Pulmonary artery endothelial cell (primary cell): ENCODE measurements at places on chromosomes 3 and 15.
A peak's percentile ranks its signal among the peaks of the same experiment; 100 is the strongest.

DNA sequence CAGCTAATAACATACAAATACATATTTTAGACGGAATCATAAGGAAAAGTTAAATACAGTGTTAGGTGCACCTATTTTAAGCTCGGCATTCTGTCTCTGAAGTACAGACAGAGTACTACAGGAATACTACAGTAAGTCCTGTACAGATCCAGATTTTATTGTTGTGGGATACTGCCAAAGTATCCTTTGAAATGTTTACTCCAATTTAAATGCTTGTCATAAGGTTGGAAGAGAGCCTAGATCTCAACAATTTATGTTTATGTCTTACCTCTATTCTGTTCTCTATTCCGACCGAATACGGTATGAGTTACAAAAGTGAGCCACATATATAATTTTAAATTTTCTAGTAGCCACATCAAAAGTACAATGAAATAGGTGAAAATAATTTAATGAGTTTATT is 25.3 kb downstream of the PLD1 start:
- no peak for DNase-seq

DNA sequence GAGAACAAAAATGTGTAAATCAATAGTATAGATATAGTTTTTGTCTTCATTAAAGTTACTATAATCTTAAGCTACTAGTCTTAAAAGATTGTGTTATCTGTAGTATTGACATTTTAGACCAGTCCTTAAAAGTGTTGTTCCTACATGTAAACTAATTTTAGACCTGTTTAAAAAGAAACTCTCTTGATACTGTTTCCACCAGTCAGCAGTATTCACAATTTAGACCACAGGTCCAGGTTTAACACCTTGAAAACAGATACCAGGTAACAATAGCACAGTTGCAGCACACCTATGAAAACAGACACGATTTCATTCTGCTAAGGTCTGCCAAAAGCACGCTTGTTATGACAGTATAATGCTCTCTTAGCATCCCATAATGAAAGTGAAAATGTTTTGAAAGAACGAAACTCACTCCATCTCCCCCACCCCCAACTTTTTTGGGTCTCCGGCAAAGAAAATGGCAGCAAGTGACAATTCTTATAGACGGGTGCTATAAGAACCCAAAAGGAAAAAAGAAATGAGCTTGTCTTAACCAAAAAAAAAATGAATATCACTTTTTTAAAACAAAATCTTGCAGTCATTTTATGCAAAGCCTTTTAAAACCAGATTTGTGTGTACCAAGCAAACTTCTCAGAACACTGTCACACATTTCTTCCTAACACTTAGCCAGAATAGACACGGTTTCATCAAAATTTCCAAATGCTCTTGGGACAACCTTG is 1.6 kb downstream of the EIF4E3 start:
- no peak for DNase-seq

- no peak for DNase-seq
Measured at GRCh38 chr15:89399238-89400115, 64.9 kb upstream of the POLG start.

DNA sequence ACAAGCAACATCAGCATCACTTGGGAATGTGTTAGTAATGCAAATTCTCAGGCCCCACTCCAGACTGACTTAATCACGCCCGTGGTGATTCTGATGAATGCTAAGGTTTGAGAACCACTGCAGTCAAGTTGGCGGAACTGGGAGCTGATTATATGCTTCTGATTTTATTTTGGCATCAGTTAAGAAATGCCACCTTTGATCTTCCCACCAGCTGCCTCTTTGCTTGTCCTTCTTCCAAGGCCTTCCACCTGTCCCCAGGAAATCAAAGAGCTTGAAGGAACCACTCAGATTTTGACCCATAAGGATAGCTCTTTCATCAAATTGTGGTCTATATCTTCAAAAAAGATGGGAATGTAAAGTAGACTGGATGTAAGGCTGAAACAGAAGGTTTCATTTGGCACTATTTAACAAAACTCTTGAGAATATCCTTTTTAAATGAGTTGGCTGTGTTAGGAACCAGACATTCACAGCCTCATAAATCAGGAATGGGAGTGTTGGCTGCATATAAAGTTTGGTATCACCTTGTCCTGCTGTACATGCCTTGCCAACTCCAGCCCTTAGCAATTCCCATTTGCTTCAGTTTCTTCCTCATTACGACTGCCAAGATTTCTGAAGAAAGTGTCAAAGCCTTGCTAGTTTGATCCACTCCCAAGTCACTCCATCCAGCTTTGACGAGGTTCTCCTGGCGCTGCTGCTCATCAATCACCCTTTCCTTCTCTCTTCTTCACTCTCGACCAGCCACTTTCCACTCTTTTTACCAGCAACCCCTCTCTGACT is 125.8 kb upstream of the NPHP3 start:
- DNase-seq = no peak

DNA sequence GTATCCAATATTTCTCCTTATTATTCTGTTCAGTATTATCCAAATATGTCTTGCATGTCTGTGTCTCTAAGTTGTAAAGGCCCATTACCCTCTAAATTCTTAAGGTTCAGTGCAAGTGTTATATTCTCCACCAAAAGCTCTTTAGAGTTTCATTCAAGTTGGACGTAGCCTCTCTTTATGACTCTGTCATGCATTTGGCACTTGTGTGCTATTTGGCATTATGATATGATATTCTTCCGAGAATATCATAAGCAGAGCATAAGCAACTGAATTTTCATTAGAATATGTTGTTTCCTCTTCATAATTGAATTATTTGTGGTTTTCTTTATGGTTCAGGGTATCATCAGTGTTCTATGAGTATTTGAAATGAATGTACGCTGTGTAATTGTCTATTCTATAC is 594.2 kb downstream of the NAALADL2 start:
- no peak for DNase-seq

DNA sequence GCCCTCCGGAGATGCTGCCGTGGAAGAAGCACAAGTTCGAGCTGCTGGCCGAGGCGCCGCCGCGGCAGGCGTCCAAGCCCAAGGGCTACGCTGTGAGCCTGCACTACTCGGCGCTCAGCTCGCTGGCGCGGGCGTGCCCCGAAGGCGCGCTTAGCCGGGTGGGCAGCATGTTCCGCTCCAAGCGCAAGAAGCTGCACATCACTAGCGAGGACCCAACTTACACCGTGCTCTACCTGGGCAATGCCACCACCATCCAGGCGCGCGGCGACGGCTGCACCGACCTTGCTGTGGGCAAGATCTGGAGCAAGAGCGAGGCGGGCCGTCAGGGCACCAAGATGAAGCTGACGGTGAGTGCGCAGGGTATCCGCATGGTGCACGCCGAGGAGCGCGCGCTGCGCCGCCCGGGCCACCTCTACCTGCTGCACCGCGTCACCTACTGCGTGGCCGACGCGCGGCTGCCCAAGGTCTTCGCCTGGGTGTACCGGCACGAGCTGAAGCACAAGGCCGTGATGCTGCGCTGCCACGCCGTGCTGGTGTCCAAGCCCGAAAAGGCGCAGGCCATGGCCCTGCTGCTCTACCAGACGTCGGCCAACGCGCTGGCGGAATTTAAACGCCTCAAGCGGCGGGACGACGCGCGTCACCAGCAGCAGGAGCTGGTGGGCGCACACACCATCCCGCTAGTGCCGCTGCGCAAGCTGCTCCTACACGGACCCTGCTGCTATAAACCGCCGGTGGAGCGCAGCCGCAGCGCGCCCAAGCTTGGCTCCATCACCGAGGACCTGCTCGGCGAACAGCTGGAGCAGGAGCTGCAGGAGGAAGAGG is 1.3 kb downstream of the FAM43A start:
- DNase-seq = no peak

GRCh38 chr15:39312984-39313383 is 267.9 kb upstream of the THBS1 start:
- DNase-seq = no peak

GRCh38 chr3:40741729-40742128 is 217.0 kb downstream of the ZNF621 start:
- peak; percentile 20 for DNase-seq

- DNase-seq = no peak
Measured at GRCh38 chr15:34721802-34722438, 32.9 kb downstream of the GJD2 start.

DNA sequence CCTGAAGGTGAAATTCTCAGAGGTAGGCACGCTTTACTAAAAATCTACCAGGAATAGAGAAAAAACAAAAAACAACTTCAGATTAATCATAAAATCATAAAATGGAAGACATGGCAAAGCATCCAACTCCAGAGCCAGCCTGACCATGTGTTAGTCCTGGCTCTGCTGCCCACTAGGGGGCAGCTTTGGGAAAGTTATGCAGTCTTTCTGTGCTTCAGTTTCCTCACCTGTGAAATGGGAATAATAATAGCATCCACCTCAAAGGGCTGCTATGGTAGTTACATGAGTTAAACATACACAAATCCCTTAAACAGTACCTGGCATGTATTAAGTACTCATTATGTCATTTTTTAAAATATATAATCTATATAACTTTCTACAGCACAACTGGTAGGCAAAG is 52.3 kb downstream of the WNT5A start:
- DNase-seq = no peak

- no peak for DNase-seq
Measured at GRCh38 chr3:72035606-72036005, 250.7 kb upstream of the PROK2 start.

DNA sequence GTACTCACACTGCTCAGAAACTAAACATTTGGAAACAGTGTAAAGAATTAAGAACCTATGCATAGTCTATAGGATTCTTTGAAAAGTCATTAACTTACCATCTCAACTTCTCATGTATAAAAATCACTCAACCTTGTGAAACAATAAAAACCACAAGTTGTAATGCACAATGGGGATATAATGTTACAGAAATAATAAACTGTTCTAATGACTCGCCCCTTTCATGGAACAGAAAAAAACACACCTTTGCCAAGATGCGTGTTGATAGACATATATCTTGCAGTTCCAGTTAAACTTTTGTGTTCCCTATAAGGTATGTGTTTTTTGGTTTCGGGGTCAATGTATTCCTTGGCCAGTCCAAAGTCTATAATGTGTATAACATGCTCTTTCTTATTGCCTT is 50.8 kb upstream of the PPIB start:
- no peak for DNase-seq

DNA sequence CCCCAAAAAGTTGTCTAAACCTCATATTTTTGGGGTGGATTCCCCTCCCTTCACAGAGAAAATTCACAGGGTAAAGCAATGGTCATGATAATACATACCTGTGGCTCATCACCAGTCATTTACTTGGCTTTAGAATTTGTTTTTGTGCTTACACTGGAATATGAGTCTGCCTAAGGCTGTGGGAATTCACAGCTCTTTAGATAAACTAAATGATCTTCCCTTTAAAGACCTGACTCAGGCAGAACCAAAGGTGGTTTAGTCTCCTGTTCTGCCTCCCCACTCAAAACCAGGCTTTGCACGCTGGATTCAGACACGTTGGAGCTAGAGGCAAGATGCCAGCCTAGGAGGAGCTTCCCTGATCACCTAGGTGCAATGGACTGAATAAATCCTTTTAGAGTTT is 40.3 kb upstream of the BNC1 start:
- DNase-seq = no peak

DNA sequence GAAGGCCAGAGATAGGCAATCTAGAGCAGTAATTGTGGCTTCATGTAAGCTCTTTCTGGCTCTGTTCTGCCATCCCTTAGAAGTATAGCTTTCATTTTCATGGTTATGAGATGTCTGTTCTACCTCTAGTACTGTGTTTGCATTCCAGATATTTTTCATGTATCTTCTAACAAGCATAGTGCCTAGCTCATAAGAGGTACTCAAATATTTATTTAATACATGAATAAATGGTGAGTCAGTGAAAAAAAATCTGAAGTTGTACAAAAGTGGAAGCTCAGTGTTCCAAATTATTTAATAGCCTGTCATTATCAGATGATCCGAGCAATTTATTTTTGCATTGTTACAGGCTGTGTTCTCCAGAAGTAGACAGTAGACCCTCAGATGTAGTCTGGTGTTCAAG is 64.3 kb downstream of the OXSM start:
- DNase-seq = no peak

DNA sequence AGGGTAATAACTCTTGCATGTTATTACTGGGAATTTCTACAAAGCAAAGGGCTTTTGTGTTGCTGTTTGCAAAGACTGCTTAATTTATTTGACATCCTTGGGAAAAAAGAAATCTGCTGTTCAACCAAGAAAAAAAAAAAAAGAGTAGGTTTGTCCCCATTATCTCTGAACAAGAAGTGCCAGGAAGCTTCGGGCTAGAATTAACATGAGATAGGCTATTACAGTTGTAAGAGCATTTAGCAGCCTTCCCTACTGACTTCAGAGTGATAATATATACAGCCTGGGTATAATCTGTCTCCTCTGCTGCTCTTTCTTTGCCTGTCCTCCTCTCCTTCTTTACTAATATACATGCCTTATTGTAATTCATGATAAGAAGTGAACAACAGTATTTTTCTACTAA is 23.3 kb upstream of the CHMP2B start:
- DNase-seq = no peak

DNA sequence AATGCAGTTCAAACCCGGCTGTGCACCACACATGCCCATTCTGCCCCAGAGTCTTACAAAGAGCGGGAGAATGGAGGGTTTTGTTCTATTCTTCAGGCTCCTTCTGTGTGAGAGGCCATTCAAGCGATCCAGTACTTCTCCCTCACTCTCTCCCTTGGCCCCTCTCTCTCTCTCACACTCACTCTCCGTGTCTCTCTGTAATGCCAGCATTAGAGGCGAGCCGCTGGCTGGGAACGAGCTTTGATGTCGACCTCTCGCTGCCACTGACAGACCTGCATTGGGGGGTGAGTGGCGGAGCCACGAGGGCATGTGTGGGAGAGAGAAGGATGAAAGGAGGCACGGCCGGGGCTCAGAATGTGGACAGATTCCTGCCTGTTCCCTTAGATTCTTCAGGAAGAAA is 231.7 kb upstream of the ARRDC4 start:
- DNase-seq = no peak

DNA sequence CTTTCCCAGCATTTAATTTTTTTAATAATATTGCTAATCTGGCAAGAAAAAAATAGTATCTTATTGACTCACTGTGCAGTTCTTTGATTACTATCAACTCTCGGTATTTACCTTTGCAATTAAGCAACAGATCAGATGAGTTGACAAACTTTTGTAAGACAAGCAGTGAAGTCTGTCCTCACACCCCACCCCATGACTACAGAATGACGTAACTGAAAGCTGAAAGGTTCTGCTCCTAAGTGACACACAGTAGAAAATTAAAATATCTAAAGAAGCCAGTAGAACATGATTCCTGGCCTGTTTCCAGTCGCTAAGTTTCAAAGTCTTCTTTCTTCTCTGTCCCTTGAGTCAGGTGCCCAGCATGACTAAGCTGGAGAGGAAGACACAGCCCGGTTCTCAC is 135.5 kb downstream of the STT3B start:
- no peak for DNase-seq

GRCh38 chr3:138944929-138945708 is 1.8 kb downstream of the FOXL2 start:
- no peak for DNase-seq

- no peak for DNase-seq
Measured at GRCh38 chr3:151062611-151063010, 22.9 kb upstream of the MED12L start.

GRCh38 chr15:72907733-72908132 is 124.2 kb upstream of the ADPGK start:
- no peak for DNase-seq

- no peak for DNase-seq
Measured at GRCh38 chr3:14768182-14768790, 50.5 kb upstream of the FGD5 start.

GRCh38 chr3:117567382-117567781 is 857.8 kb downstream of the TUSC7 start:
- DNase-seq = no peak
